DMS 273 treated with DMSO at 0.1 percent for 48 hours (cell line): ENCODE measurements at places on chromosomes 5 and 9.

DNA sequence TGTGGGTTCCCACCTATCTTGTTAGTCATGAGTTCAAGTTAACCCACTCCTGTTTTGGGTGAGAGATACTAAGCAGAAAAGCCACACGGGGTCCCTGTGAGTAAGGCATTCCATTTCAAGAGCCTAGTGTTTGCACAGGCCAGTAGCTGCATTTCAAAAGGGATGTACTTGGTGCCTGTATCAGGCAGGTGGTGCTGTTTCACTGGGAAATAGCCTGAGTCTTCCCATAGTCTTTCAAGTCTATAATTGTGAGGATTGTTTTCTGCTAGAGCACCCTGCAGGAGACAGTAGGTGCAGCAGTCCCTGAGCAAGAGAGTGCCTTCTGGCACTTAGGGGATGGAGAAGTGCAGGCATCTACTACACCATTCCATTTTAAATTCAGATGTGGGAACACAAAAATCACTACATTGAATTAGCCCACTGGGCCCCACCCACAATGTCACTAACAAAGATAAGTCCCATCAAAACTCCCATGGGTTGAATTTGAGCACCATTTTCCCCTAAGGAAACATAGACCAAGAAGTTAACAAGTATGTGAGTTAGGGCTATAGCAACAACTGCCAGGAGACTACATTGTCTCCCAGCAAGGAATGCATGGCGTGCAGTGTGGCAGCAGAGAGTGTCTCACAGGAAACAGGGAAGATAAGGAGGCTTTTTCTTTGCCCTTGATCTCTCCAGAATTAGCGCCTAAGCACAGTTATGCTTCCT, 263.2 kb downstream of the COX7C start:
- DNase-seq: peak; percentile 74

DNA sequence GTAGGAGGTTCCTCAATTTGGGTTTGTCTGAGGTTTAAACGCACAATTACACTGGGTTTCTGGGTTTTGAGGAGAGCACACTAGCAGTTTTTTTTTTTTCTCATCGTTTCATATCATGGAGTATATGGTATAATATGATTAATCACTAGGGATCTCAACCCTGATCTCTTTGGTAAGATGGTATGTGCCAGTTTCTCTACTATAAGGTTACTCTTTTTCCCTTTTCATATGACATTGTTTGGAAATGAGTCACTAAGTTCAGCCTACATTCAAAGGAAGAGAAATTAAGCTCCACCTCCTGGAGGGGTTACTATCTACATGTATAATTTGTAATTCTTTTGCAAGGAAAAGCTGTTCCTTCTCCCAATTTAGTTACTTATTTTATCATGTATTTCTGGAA, 35.2 kb downstream of the MTRR start:
- DNase-seq: no peak

- no peak for DNase-seq
Observed at GRCh38 chr5:56822981-56823380, 7.6 kb downstream of the MAP3K1 start.

DNA sequence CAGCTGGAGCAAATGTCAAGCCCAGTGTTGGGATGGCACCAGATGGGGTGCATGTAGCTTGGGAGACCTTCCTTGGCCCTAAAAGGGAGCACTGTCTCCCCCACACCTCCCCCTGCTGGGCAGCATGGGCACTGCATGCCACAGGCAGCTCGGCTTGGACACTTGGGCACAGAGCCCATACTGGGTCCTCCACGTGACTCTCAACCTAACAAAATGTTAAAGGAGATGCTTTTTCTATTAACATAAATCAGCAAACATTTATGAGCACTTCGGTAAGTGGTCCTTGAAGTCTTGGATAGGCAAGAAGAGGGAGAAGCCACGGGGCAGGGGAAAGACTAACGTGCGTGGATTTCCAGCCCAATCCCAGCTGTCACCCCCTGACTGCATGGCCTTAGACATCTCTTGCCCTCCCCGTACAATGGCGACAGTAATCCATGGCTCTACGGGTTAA, 23.9 kb upstream of the MAPK9 start:
- DNase-seq: peak; percentile 59

- DNase-seq: no peak
Observed at GRCh38 chr9:94991961-94992907, 265.7 kb downstream of the AOPEP start.

GRCh38 chr9:35847792-35848572, 19.0 kb downstream of the TMEM8B start:
- peak; percentile 75 for DNase-seq

DNA sequence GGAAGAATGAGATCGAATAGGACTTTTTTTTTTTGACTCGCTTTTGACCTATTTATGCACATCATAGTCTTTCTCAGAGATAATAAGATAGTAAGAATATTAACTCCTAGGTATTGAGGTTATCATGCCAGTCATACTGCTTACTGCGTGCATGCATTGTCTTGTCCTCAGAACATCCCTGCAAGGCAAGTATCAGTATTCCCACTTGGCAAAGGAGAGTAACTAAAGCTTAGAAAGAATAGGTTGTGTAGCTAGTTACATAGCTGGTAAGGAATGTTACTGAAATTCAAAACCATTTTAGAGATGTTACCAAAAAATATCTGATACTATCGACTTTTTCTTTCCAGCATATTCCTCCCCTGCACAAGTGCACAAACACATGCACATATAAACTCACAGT, 296.1 kb upstream of the CLINT1 start:
- no peak for DNase-seq

GRCh38 chr9:113511856-113512761, 48.6 kb downstream of the RGS3 start:
- DNase-seq: no peak

DNA sequence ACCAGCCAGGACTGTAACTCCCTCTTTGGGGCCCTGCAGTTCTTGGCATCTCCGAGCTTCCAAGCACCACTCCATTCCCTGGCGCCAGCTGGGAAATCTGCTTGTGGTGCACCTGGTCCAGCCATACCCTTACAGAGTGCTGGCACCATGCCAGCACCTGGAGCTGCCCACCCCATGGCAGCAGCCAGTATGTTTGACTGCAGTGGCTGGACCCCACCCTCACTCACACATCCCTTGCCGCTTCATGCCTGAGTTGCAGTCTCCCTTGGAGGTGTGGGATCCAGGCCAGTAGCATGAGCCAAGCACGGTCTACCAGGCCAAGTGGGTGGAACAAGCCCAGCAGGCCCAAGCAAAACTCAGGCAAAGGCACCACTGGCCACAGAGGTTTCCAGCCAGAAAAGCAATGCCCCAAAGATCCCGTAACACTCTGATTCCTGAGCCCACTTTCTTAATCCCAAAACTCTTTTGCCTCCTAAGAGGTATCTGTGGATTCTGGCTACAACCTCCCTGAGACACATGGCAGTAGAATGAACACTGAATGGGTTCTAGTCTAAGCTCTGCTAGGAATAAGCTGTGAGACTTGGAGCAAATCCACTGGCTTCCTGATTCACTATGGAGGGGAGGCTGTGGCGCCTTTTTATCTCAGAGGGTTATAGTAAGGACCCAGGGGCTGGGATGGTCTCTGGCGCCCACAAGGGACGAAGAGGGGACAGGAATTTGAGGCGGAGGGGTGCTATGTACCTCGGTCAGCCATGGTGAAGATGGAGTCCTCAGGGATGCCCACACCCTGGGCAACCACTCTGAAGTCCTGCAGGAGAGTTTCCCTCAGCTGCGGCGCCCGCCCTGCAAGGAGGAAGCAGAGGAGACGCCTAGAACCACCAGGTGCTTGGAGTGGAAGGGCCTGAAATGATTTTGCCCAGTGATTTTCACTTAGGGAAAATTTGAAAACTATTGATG, 5.6 kb downstream of the AMBP start:
- DNase-seq: peak; percentile 19

DNA sequence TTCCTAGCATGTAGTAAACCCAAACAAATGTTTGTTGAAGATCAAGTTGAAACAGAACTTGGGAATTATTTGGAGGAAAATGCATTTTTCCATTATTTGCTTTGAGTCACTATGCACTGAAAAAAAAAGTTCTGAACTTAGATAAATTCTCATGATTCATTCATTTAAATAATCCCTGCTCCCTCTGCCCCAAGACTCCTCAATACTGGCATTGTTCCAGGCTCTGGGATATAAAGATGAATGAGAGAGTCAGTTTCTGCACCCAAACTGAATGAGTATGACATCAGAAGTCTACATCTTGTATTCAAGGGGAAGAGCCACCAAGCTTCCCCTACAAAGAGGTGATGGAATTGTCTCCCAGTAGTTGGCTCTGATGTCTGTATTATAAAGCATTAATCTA, 123.9 kb downstream of the SEC61B start:
- DNase-seq: no peak

DNA sequence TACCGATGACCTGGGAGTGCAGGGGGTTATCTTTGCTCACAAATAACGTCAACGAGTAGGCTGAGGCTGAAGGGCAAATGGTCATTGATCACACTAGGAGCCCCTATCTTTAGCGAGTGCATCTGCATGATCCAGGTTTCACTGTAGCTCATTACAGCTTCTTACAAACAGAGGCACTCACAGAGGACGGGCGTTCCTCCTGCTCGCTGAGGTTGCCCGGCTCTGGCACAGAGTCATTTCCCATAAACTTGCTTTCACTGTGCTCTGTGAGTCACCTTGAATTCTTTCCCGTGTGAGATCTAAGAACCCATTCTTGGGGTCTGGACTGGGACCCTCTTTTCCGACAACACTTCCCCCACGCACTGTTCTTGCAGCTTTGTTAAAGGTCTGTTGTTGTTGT, 1.9 kb upstream of the PAEP start:
- DNase-seq: no peak

GRCh38 chr5:92543201-92543600, 1037.8 kb downstream of the NR2F1-AS1 start:
- no peak for DNase-seq

- DNase-seq: no peak
Observed at GRCh38 chr5:6362846-6363245, 15.5 kb downstream of the MED10 start.

DNA sequence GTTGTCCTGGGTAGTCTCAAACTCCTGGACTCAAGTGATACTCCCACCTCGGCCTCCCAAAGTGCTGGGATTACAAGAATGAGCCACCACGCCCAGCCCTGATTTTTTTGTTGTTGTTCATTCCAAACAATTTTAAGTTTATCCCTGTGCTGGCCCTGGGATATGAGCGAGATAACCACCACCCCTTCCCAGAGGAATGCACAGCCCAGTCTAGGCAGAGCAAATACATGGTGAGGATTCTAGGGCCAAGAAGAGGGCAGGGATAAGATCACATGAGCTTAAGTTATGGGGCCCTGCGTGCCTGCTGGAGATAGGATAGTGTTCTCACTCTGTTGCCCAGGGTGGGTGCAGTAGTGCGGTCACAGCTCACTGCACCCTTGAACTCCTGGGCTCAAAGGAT, 21.0 kb upstream of the TOR1B start:
- no peak for DNase-seq

- DNase-seq: peak; percentile 14
Observed at GRCh38 chr9:137488327-137488653, 29.2 kb upstream of the NSMF start.

- no peak for DNase-seq
Observed at GRCh38 chr5:139394123-139394653, 716 bp downstream of the PROB1 start.

DNA sequence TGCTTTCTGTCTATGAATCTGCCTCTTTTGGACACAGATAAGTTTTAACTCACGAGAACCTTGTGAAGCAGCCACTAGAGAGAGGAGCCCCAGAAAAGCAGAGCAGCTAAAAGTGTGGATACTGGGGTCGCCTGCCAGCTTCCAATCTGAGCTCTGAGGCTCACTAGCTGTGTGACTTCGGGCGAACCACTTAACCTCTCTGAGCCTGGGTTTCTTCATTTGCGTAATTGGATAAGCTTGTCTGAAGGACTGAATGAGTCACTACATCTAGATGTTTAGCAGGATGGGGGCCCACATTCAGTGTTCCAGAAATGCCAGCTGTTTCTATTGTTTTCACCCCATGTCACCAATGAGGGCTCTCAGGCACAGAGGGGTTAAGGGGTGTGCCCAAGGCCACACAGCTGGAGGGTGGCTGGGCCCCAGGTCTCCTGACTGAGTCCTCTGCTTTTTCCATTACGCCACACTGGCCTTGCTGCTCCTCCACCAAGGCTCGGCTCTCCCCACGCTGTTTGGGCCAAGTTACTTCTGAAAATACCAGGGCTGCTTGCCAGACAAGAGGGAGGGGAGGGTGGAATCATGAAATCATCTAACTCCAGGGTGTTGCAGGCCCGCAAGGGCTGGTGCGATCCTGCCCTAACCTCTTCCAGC, 36.2 kb downstream of the SH3PXD2B start:
- peak; percentile 77 for DNase-seq

DNA sequence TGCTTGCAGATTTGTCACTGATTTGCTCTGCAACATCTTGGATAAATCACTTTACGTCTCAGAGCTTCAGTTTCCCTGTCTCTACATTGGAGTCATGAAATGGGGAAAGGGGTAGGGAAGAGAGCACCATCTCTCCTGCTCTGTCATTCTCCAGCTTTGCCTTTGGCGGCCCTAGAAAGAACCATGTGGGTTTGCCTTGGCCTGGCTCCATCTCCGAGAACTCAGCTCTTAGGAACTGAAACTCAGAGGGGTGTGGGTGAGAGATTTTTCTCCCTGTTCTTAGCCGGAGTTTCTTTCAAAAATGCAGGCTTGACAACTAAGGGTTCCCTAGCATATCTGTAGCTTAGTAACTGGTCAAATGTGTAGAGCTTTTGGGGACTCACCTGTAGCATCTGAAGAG, 123.5 kb downstream of the SMARCA2 start:
- DNase-seq: no peak

GRCh38 chr9:135157856-135158563, 70.5 kb downstream of the OLFM1 start:
- DNase-seq: no peak

- no peak for DNase-seq
Observed at GRCh38 chr9:18611971-18612370, 138.0 kb downstream of the ADAMTSL1 start.

DNA sequence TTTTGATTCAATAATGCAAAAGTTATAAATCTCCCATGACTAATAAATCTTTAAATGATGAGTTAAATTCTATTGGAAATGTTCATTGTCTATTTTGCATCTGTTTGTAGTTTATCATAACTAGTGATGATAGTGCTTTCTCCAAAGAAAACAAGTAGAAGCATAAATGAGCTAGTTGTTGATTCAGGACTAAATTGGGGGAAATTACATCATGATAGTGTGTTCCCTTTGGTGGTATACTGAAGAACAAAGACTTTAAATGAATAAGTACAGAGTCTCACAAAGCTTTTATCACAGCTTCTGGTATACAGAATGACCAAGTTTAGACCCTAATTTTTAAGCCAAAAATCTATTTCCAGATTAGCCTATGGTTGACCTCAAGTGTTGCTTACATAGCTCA, 173.8 kb downstream of the MCTP1 start:
- no peak for DNase-seq

DNA sequence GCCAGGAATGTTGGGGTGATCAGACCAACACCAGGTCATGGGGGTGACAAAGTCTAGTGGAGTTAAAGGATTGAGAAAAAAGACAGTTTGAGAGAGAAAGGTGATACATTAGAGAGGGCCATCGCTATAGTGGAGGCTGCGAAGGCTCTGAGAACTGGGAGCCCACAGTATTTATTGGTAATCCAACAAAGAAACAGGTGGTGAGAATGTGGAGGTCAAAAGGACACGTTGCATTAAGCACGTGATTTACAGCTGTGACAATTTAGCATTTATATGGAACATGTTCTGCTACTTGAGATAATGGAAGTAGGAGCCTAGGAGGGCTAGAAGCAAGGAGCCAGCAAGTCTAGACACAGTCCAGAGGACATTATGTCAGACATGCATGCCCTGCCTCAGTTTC, 2086.5 kb upstream of the C9orf72 start:
- no peak for DNase-seq

- DNase-seq: no peak
Observed at GRCh38 chr5:124755565-124755964, 9.1 kb upstream of the ZNF608 start.
